HTR-8/SVneo (cell line): ENCODE measurements at places on chromosomes 3 and 15.

DNA sequence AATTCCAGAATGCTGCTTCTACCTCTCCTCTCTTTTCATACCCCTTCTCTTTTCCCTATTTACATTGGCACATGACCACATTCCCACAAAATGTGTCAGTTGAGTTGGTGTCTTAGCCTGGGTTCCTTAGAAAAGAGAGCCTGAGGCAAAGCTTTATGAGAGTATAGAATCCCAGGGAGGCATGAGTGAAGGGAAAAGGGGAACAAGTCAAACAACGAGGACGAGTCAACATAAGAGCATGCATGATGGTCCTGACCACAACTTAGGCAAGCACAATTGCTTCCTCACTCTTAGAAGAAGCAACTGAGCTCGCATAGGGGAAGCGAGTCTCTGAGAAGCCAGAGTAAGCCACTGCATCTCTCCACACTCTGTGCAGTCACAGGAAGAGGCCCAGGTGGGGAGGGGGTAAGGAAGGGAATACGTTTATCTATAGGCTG is 15.4 kb upstream of the ZNF774 start:
- peak; percentile 45 for DNase-seq

- peak; percentile 52 for DNase-seq
Measured at GRCh38 chr3:55198554-55198953, 270.7 kb upstream of the LRTM1 start.

DNA sequence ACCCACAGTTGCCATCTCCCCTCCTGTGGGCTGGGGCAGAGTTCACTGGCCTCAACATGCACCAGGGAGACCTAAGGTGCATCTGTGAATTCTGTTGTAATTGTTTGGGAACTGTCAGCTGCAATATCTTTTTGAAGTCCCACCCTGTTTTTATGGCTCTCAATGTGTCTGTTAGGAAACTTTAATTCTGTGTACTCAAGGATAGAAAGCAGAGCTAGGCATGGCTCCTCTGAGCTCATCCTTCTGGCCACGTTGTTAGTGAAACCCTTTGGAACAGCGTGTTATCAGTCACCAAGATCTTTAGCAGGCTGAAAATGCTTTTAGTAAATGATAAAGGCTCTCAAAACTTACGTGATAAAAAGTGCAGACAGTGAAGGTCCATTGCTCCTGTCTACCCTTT is 33.6 kb upstream of the MTMR10 start:
- DNase-seq: peak; percentile 10

DNA sequence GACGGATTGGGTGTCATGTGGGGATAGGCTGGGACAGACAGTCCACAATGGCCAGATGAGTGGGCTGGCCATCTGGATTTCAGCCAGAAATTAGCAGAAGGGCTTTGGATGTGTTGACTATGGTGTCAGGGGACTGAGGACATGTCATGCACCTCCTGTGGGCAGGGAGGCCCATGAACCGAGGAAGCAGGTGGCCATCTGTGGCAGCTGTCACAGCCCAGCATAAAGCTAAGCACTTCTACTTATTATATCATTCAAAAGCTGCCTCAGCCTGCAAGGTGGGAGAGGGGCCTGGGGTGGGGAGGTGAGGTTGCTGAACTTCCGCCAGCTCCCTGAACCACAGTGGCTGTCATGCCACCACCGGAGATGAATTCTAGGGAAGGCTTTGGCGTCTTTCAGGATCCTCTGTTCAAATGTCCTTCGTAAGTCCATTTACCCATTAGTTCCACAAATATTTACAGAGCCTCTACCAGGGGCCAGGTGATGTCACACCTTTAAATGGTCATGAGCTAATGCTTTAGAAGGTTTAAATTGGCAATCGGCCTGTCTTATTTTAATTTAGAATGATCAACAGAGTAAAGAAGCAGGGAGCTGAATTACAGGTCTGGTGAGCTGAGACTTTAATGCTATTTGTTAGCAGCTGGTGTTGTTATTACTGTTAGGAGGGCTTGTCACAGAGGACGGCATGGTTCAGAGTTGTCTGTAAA is 23.6 kb upstream of the CAV3 start:
- DNase-seq: no peak

DNA sequence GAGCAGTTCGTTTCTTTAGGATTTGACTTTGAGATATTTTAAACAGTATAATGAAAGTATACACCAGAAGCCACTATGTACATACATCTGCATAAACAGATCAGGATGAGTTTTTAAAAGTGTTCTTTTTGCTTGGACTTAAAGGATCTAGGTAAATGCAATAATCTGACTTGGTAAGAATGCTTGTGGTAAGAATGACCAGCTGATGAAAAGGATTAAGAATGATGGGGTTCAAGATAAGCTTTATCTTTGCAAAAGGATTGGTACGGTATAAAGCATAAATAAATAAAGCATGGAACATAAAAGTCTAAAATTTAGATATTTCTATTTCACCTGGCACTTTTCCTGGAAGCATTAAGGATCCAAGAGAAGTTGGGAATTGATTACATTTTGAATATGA is 9.8 kb upstream of the MME start:
- no peak for DNase-seq

DNA sequence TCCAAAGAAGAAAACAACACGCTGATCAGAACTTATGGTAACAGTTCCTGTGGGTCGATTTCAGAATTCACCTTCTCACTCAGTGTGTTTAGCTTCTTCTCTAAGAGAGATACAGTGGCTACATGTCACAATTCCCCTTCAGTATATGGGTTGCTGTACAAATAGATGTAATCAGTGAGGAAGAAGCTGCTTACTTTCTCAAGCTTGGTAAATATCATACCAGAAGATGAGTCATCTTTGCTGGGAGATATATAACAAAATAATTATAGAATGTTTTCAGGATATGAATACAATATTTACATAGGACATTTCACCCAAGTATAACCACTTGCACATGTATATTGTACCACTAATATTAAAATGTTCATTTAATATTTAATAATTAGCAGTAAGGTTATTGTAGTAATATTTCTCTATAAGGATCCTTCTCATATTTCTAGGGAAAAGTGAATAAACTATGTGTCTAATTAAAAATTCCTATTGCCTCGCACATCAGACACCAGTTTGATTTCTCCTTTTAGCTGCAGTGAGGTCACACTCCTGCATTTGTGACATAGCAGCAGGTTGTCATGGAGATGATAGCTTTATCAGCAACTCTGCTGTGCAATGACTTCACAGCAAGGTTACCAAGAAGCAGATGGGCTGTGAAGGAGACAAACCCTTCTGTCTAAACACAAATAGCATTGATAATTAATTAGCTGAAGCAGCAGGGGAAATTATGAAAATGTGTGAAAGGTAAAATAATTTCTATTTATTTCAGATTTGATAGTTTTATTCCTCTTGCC is 211.4 kb downstream of the TUSC7 start:
- no peak for DNase-seq
